ENCODE measurements at places on chromosomes 6 and 20.

DNA sequence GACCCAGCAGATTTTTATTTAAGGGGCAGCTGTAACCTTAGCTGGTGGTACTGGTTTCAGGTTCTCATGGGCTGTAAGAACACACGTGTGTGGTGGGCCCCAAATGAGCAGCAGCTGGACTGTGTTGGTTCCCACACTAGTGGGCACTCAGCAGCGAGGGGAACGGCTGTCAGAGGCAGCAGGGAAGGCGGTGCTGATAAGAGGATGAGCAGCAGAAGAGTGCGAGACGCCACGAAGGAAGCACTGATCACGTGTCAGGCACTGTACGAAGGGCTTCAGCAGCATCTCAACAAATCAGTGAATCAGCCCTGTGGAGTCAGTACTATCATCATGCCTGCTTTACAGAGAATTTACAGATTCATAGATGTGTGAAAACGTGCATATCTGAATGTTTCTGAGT, 41.0 kb upstream of the EMILIN3 start:
- DNase-seq: no peak

- DNase-seq: no peak
These were observed 140.4 kb upstream of the SUPT3H start for GRCh38 chr6:45518013-45518720.

GRCh38 chr6:20417819-20418218, 16.1 kb downstream of the E2F3 start:
- DNase-seq: no peak

- no peak for DNase-seq
These were observed 462.8 kb downstream of the CDC5L start for GRCh38 chr6:44850312-44850711.

GRCh38 chr6:70957284-70957617, 391 bp upstream of the B3GAT2 start:
- no peak for DNase-seq
